ENCODE measurements at places on chromosomes 12 and 14. TPM values are rescaled to one million over a fixed set of nuclear protein-coding genes. Genes with fewer than 3 reads are reported as not detected.

The BRI3BP gene
- total RNA-seq = 14.8 TPM

The NT5DC3 gene
- total RNA-seq = 6.6 TPM

GRCh38 chr12:76264611-76265012 is 83.6 kb downstream of the BBS10 start:
- peak; percentile 90 for DNase-seq

DNA sequence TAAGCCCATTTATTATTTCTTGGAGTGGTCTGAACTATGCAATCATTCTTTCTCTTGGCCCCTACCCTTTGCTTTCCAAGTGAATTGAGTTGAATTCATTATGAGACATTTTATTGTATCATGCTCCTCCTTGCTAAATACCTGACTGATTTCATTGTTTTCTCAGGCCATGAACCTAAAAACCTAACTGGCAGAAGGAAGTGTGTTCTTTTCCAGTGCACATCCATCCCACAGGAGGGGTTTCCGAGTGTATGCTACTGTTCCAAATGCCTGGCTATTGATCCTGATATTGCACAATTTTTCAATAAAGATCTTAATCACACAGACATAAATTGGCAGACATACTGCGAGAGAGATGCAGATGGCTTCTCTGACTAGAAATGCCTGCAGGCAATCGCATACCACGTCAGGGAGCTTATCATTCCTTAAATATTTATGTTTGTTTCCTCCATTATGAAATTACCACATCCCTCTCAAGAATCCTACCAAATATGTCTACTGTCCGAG is 162.2 kb upstream of the EGLN3 start:
- DNase-seq = peak; percentile 87

The TMEM120B gene
- 4.7 TPM for total RNA-seq

- no peak for DNase-seq
These were observed 1304.9 kb downstream of the TMEM121 start for GRCh38 chr14:106831322-106831720.

The PIP4K2C gene
- 46.3 TPM for total RNA-seq

DNA sequence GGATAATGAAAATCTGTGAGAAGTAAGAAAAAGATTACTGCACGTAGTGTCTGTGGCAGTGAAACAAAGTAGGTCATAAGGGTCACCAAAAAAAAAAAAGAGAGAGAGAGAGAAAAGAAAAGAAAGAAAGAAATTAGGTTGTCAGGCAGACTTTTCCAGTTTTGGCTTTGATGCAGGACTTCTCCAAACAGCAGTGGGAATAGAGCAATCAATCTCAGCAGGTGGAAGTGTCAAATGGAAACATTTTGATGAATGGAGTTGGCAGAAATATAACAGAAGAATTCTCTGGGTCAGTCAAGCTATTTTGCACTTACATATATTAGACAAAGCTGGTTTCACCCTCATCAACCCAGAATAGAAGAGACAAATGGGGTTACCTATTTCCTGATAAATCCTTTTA is 745.8 kb downstream of the SLC6A15 start:
- DNase-seq = no peak

DNA sequence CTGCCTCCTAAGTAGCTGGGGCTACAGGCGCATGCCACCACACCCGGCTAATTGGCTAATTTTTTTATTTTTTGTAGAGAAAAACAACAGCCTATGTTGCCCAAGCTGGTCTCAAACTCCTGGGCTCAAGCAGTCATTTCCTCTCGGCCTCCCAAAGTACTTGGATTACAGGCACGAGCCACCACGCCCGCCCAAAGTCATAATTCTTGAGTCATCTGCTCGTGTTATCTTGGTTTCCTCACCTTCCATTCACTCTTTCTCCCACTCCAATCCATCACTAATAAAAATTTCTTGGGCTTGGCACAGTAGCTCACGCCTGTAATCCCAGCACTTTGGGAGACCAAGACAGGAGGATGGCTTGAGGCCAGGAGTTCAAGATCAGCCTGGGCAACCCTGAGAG is 32.0 kb downstream of the ITGA7 start:
- peak; percentile 27 for DNase-seq

GRCh38 chr12:7667125-7667524 is 1.4 kb upstream of the APOBEC1 start:
- no peak for DNase-seq

The ESPL1 gene
- 0.26 TPM for total RNA-seq

The FLRT2 gene
- 7.1 TPM for total RNA-seq

- DNase-seq = no peak
These were observed 52.0 kb upstream of the CPM start for GRCh38 chr12:68984796-68985573.

The COPS7A gene
- total RNA-seq = 63.7 TPM

DNA sequence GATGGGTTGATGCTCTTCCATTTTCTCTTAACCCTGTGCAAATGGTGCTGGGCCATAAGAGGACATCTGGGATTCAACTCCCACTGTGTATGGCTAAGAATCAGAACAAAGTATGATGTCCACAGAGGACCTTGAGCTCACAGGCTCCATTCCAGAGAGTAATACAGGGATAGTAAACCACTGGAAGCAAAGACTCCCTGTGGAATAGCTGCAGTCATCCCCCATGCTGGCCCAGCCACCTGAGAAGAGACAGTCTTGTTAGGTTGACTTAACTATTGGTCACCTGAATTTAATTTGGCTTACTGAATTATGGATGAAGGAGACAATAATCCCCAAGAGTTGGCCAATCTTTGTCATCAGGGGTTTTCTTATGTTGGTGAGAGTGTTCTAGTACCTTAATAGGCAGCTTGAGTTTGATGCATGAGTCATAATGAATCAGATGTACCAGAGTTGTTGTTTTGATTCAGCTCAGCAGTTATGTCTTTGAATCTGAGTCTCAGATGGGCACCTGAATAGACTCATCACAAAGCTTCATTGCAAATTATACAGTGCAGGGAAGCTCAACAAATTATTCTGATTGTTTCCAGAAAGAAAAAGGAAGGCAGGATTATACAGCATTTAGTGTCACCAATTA is 122.7 kb downstream of the SSPN start:
- DNase-seq = peak; percentile 98

The STK38L gene
- 23.7 TPM for total RNA-seq

DNA sequence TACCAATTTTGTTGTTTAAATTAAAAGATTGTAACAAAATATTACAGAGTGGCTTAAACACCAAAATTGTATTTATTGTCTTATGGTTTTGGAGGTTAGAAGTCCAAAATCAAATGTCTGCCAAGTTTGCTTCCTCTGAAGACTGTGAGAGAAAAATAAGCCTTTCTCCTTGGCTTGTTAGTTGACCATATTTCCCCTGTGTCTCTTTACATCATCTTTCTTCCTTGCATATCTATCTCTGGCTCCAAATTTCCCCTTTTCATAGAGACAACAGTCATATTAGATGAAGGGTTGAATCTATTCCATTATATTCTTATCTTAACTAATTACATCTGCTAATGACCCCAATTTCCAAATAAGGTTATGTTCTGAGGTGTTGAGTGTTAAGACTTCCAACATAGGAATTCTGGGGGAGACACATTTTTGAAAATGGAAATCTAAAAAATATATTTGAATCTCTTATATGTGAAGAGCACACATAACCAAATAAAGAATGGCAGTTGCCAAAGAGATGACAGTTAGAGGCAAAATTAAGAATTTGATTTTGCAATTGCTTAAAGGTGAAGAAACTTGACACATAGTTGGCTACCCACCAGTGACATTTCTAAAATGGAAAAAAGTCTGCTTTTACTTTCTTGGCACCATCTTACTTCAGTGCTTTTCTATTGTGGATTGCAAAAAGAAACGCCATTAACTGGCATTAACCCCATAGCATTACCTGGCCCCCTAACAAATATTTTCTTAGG is 407.2 kb downstream of the FSCB start:
- no peak for DNase-seq

The CLEC1A gene
- not detected for total RNA-seq

GRCh38 chr12:4169531-4169930 is 104.0 kb upstream of the CCND2 start:
- no peak for DNase-seq

DNA sequence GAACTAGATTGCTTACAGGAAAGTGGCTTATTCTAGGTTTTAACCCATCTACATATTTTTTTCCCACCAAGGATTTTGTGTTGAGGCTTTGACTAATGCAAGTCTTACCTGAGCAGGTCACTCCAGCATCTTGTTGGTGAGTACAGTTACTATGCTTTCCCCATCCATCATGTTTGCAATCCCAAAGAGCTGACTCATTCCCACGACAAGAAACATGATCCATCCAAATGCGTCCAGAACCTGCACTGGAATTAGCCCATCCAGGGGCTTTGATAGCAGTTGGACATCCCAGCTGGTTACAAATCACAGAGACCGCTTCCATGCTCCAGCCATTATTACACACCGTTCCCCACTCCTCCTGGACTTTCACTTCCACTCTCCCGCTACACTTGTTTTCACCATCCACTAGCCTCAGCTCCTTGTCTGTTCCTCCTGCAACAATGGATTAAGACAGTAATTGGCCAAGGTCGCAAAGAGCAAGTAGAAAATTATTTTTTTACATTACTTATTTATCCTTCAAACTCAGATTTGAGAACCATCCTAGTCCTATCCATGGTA is 2.5 kb downstream of the CD163 start:
- peak; percentile 6 for DNase-seq

DNA sequence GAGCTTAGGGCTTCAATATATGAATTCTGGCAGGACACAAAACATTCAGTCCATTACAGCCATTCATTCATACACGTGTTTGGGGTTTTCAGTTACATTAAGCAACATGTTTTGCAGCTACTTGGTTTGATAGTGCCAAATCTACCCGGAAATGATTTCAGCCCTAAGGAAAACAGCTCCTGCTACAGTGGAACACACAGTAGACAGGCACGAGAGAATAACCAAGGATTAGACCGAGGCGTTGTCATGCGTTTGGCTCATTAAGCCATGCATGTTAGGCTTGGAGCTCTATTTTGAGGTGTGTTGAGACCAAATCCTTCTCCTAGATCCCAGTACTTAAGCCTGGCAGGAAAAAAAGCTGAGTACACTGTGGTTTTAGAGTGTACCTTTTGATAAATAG is 177.4 kb downstream of the PRKCH start:
- peak; percentile 81 for DNase-seq

GRCh38 chr14:49892301-49892635 is 614 bp upstream of the ARF6 start:
- DNase-seq = peak; percentile 57

GRCh38 chr14:81366214-81366613 is 33.9 kb downstream of the STON2 start:
- peak; percentile 71 for DNase-seq

- peak; percentile 91 for DNase-seq
These were observed 4.1 kb downstream of the CLEC2D start for GRCh38 chr12:9673404-9674225.

DNA sequence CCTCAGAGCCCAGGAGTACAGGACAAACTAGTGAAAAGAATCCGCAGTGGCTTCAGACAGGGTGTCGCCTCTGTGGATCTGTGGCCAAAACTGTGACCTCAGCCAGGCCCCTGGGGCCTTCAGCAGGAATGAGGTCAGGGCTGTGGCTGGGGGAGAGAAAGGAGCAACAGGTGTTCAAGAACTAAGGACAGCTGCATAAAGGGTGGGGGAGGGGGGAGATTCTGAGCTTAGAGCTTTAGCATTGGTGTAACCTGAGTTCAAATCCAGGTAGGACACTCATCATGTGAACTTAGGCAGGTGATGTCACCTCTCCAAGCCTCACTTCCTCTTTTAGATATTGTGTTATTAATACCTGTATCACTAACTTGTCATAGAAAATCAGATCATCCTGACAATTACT is 40.9 kb upstream of the CORO1C start:
- no peak for DNase-seq

GRCh38 chr14:95523051-95523814 is 6.8 kb upstream of the SYNE3 start:
- no peak for DNase-seq

The PTPRR gene
- under 0.01 TPM for total RNA-seq

- DNase-seq = no peak
These were observed 14.1 kb downstream of the CYP46A1 start for GRCh38 chr14:99698236-99698635.

GRCh38 chr12:127650626-127651025 is 616.3 kb upstream of the TMEM132C start:
- no peak for DNase-seq

The SYCP3 gene
- total RNA-seq = under 0.01 TPM

- no peak for DNase-seq
These were observed 205.8 kb upstream of the EEA1 start for GRCh38 chr12:93134893-93135285.

The CTSG gene
- not detected for total RNA-seq

DNA sequence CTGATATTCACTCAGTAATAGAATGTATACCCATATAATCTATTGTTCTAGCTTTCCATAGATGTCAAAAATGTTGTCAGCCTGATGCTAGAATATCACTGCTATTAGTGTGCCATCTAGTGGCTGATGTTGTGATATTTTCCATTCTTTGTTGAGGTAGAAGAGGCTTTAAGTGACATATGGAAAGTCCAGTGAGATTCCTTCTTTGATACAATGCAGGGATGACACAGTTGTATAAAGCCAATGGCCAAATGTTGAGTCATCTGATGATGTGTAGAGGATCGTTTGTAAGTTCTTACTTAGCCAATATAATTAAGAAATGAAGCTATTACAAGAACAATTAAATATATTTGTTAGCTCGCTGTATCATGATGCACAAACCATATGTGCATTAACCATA is 58.1 kb upstream of the PCED1B start:
- DNase-seq = peak; percentile 95
